ENCODE measurements at places on chromosomes 6 and 20.

DNA sequence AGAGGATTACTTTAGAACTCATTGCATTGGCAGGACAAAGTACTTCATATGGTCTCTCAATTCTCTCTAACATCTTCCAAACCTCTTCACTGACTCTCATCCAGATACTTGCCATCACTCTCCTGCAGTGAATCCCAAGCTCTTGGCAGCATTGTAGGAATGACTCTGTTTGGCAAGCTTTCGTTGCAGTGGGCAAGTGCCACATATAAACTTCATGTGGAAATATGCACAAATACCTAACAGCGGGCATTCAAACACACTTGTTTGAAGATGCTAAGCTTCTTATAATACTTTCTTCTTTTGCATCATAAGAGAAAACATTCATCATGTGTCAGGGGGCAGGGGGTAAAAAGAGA is 86.2 kb upstream of the F13A1 start:
- DNase-seq: no peak

DNA sequence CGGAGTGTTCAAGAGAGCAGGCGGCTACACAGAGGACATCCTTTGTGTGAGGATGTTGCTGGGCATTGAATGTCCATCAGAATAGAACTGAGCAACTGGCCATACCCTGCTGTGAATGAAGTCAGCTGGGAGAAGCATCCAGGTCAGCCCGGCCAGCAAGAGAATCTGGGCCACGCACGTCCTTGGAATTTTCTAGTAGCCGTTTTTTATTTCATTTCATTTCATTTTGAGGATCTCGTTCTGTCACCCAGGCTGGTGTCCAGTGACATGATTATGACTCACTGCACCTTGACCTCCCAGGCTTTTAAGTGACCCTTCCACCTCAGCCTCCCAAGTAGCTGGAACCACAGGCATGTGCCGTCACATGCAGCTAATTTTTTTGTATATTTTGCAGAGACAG is 97.9 kb downstream of the SSR1 start:
- no peak for DNase-seq

DNA sequence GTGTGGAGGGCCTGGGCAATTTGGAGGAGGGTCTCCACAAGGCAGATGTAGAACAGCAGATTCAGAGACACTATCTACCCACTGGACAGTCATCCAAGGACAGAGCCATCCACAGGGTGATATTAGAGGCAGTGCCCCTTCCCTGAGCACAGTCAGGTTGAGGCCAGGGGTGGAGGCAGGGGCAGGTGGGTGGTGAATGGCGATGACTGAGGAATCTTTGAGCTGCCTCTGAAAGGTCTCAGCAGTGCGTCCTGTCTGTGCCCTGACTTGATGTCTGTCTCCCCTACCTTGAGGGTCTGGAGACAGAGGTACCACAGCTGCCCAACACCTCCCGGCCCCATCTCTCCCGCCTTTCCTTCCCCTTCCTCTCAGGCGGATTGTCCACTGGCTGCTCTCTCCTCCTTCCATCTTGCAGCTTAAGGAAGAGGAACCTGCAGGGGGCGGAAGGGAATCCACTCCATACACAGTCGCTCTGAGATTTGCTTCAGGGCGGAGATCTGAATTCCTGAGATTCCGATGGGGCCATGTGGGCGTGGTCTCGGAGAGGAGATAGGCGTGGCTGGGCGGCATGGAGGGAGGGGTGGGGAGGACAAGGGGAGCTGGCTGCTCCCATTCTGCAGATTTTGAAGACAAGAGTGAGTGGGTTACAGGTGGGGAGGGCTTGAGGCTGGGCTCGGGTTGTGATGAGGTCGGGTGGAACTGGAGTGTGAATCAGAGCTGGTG is 1.7 kb downstream of the MUCL3 start:
- peak; percentile 89 for DNase-seq

DNA sequence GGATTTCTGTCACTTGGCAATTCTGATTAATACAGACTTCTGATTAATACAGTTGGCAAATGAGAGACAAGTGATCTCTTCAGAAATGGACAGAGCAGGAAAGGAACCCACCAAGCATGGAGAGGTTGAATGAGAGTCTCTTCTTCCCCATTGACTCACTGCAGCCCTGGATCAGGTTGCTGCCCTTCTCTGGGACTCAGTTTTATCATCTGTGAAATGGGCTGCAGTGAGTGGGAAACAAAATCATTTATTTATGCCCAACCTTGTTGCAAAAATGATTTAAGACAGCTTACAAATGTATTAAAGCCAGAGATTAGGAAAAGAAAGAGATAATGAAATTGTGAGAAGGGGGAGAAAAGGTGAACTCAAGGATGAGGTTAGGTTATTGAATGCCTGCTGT is 20.8 kb upstream of the RSPO4 start:
- DNase-seq: no peak

GRCh38 chr6:40733290-40733689 is 146.1 kb upstream of the LRFN2 start:
- DNase-seq: no peak

DNA sequence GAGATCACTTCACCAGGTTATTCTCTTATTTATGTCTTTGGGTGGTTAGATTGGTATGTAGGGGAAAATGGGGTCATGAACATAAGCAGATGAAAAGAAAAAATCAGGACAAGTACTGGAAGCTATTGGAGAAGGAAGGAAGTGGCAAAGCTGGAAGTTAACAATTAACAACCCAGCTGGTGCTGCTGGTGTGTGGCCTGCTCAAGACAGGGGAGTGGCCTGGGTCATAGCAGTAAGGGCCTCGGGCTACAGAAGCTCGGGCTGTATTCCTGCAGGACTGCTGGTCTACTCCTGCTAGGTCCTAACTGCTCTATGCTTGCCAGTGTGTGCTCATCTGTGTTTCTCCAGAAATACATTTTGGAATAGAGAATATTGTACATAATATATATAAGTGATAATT is 19.6 kb downstream of the MYLIP start:
- DNase-seq: no peak

GRCh38 chr6:104418125-104418524 is 441.6 kb downstream of the HACE1 start:
- peak; percentile 31 for DNase-seq

GRCh38 chr20:49727894-49728885 is 14.5 kb upstream of the B4GALT5 start:
- no peak for DNase-seq

DNA sequence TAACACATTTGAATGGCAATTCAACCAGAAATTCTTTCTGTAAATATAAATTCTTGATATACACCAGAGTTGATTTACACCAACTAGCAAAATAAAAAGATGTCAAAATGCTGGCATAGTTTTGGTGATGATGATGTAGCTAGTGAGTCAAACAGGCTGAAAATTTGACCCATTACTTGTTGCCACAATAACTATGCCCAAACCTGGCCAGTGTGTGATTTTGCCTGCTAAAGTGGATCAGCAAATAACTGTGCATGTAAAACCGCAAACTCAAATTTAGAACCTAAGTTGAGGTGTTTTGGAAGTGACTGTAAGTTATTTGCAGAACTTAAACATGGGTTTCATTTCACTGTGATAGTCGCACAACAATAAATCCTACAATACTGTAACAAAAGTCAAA is 125.9 kb downstream of the KIF6 start:
- no peak for DNase-seq

DNA sequence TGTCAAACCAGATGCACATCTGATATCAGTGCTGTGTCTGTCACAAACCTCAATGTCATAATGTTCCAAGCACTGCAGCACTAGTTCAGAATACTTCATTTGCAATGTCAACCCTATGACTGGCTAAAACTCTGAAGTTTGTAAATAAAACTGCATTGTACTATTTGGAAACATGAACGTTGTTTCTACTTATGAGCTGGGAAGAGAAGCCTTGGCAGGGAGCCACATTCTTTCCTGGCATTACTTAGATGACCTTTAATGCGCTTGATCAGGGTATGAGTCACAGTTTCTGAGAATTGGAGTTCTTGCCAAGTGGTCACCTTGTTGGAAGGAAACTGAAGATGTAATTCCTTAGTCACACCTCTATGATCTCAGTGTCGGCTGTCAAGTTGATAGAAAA is 664.8 kb upstream of the MMS22L start:
- peak; percentile 100 for DNase-seq

- DNase-seq: no peak
Observed at GRCh38 chr20:58097943-58098342, 130.5 kb downstream of the ANKRD60 start.

DNA sequence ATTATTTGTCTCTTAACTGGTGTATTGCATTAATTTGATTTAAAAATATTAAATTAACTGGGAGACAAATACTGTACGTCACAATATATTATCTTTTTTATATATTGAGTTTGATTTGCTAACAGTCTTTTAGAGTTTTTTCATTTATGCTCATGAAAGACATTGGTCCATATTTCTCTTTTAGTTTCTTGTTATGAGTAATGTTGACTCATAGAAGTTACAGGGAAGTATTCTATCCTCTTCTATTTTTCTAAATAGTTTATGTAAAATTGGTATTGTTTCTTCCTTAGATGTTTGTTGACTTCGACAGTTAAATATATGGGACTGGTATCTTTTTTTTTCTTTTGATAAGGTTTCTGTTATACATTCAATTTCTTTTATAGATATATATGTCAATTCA is 1115.6 kb upstream of the CITED2 start:
- peak; percentile 33 for DNase-seq

- DNase-seq: no peak
Observed at GRCh38 chr6:78345882-78346281, 521.5 kb upstream of the IRAK1BP1 start.

- DNase-seq: peak; percentile 88
Observed at GRCh38 chr6:106783640-106784566, 154.5 kb downstream of the QRSL1 start.

- DNase-seq: peak; percentile 36
Observed at GRCh38 chr6:111423960-111424846, 58.8 kb downstream of the REV3L start.

DNA sequence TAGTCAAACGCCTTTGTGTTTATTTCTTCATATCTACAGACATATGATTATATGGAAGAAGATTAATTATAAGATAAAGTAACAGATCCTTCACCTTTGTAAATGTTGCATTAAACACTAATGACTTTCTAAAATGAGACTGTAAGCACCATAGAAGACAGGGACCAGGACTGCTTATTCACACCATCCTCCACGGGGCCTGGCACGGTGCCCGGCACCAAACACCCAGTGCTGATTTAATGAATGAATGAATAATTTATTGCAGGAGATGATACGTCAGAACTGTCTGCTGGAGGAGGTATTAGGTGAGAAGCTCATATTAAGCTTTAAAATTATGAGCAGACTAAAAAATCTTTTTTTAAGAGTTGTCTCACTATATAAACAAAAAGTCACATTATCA is 88.3 kb downstream of the SLX4IP start:
- peak; percentile 59 for DNase-seq
